ENCODE measurements at places on chromosomes 2 and 18.

- peak; percentile 42 for DNase-seq
Observed at GRCh38 chr18:54957996-54958395, 1.3 kb downstream of the CCDC68 start.

- DNase-seq: no peak
Observed at GRCh38 chr18:57433934-57434535, 1.1 kb upstream of the ONECUT2 start.

DNA sequence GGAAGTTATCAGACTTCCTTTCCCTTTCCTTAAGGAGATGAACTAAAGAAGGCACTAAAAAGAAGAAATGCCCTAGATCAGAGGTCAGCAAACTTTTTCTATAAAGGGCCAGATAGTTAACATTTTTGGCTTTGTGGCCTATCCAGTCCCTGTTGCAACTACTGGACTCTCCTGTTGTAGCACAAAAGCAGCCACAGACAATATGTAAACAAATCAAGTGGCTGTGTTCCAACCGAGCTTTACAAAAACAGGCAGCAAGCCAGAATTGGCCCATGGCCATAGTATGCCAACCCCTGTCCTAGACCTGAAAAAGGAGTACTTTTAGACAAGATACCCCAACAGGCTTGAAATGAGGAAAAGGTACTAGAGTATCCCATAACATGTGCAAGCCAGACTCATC, 10.9 kb downstream of the NHEJ1 start:
- no peak for DNase-seq

- no peak for DNase-seq
Observed at GRCh38 chr2:192948316-192948715, 753.6 kb upstream of the TMEFF2 start.

- peak; percentile 59 for DNase-seq
Observed at GRCh38 chr2:215973954-215974699, 39.2 kb downstream of the MREG start.

DNA sequence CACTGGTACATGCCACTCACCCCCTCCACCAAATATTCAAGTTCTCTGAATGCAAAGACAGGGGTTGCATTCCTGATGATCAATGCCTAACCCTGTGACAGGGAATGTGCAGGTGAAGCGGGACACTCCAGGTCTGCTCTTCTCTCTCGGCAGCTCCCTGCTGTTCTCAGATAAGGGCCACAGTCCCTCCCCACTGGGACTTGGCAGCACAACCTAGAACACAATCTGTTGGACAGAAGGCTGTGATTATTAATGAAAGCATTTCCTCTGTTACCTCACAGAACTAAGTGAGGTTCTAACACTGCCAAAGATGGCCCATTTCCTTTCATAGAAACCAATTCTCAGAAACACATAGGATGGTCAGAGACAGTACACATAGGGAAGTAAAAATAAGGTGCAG, 42.7 kb downstream of the VSNL1 start:
- DNase-seq: peak; percentile 10

- DNase-seq: peak; percentile 76
Observed at GRCh38 chr2:112048887-112049286, 6.2 kb upstream of the TMEM87B start.

DNA sequence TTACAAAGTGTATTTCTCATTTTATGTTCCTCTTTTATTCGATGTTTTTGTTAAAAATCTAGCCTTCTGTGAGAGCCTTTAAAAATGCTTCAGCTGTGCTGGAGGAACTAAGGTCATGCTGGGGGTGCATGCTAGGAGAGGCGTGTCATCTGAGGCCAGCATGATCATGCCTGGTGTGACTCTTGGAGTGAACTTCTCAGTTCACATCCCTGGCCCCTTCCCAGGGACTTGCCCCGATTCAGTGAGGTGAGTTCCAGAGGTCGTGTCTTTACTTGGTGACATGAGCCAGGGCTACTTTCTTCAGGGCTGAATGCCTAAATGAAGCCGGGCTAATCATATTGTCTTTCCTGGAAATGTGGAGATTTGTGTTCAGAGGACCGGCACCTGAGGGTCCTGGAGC, 264.9 kb downstream of the MREG start:
- DNase-seq: peak; percentile 62

DNA sequence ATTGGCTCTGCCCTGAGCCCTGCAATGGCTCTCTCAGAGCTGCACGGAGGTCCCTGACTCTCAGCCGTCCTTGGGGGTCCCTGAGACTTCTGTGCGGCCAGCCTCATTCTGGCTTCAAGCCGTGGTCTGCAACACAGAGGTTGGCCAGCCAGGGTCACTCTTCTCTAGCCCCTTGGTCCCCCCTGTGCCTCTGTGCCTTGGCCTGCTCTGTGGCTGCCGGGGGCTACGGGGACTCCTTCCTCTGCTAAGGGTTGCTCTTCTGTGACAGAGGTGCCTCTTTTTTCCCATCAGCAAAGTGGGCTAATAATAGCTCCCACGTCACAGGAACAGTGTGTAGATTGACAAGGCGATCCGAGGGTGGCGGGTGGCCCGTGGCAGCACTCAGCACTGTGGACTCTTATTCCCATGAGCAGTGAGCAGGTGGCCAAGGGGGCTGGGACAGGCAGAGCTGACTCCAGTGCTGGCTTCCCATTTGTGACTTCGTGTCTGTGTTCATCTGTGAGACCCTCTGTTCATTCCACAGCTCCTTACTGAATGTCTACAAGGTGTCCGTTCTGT, 19.4 kb downstream of the INHBB start:
- DNase-seq: no peak

DNA sequence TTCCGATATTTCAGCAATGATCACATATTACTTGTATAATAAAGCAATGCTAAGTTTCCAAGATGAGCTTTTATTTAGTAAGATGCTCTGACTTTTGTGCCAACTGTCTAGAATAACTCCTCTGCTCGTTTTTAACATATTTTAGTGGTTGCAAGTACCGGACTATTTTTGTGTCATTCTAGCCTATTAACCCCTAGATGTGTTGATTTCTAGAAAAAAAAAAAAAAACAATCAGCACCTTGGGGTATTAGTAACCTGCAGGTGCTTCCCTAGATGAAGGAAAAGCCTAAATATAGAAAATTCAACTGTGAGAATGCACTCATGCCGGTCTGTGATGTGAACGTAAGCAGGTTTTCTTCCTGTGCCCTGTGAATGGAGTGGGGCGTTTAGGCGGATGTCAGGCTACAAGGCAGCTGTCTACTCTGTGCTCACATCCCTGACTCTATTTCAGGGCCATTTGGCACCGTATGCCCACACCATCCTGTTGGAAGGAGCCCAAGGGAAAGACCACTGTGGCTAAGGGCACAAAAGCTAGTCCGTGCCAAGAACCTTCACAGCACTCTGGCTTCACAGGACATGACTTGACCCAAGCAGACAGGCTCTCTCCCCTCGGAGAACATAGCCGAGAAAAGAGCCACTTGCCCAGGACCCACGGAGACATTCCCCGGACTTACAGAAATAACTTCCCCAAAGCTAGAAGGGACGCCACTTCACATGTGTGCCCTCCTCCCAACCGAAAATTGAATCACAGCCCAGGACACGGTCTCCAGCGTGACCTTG, 60.9 kb upstream of the AGAP1 start:
- DNase-seq: no peak

GRCh38 chr18:3093624-3094337, 80.8 kb upstream of the LPIN2 start:
- no peak for DNase-seq

- DNase-seq: peak; percentile 44
Observed at GRCh38 chr2:199704358-199705238, 146.4 kb downstream of the FTCDNL1 start.

GRCh38 chr2:159136391-159136790, 150.1 kb downstream of the WDSUB1 start:
- no peak for DNase-seq

GRCh38 chr2:241349941-241350340, 6.1 kb upstream of the FARP2 start:
- DNase-seq: no peak

DNA sequence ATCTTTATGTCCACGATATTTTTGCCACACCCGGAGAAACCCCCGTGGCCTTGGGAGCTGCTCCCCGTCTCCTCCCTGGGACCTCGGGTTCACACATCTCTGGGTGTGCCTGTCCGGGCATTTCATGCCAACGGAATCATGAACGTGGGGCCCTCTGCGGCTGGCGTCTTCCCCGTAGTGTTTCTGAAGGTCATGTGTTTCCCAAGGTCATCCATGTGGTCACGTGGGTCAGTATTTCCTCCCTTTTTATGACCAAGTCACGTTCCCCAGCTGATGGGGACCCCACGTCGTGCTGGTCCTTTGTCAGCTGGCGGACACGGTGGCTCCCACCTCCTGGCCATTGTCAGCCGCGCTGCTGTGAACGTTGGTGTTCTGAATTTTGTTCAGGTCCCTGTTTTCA, 135.7 kb downstream of the NFATC1 start:
- no peak for DNase-seq

DNA sequence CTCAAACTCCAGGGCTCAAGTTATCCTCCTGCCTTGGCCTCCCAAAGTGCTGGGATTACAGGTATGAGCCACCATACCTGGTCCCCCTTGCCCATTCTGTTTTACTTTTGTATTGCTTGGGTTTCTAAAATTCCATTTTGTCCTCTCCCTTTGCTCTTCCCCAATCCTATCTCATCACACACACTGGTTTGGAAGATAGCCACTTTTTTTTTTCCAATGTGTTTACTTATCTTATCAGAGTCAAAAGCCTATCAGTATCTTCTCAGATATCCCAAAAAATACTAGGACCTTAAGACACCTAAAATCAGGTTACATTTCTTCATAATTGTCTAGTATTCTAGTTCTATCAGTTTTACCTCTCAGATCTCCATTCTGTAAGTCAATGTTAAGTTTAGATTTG, 56.1 kb downstream of the MSH2 start:
- DNase-seq: no peak

DNA sequence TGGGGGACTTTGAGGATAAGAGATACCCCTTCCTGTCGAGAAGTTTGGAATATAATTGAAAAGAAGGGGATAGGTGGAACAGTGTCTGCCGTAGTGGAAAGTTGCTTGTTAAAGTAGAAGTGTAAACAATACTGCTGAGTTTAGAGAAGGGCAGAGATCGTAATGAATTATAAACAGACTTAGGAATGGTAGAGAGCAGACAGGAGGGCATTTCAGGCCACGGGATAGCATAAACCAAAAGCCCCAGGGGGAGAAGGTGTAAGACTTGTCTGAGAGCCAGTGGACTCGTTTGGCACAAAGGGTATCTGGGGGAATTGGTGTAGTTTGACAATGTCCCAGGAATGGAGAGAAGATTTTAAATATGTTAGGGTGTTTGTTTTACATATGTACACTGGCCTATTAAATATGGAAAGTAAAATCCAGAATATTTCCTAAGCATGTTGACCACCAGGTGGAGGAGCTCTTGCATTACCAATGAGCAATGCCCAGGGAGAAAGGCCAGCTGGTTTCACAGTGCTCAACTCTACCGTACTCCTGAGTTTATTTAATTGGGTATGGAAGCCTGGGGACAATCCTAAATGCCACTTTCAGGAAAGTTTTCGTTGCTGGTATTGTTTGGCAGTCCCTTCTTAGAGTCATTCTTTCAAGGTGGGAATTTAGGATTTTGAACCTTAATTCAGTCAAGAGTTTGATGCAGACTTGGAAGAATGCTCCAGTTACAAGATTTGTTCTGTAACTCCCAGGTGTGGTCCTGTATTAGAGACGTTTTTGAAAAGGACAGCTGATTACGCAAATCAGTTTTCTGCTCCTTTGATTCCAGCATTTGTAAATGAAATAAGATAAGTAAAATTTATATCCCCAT, 7.5 kb downstream of the COPS8 start:
- peak; percentile 90 for DNase-seq

DNA sequence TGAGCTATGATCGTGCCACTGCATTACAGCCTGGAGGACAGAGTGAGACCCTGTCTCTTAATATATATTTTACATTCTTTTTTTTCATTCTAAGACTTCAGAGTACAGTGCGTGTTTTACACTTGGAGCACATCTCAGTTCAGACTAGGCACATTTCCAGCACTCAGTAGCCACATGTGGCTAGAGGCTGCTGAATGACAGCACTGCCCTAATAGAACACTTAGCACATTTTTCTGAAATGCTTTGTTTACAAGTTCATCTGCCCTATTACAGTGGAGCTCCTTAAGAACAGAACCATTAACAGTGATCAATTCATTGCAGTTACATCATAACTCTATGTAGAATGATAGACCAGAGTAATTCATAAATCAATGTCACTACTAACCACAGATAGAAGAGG, 138.1 kb downstream of the SUCLG1 start:
- no peak for DNase-seq

DNA sequence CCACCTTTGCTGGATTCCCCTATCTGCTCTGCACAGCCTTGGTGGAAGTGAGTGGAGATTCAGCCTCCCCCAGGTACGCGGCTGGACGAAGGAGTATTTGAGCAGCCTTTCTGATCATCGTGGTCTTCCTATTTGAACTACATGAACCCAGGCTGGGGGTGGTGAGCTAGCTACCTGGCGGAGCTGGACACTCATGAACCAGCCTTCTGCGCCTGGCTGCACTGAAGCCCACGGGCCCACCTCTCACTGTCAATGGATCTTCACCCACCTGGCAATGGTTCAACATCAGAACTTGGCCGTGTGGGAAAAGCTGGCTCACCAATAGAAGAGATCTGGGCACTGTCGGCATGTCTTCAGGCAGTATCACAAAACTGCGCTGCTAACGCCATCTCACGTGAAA, 35.4 kb downstream of the ANKMY1 start:
- no peak for DNase-seq

GRCh38 chr2:198371329-198371728, 566.9 kb downstream of the PLCL1 start:
- no peak for DNase-seq

GRCh38 chr2:210072922-210073509, 70.6 kb downstream of the RPE start:
- DNase-seq: peak; percentile 62

GRCh38 chr2:193482557-193482956, 1287.8 kb upstream of the TMEFF2 start:
- no peak for DNase-seq

DNA sequence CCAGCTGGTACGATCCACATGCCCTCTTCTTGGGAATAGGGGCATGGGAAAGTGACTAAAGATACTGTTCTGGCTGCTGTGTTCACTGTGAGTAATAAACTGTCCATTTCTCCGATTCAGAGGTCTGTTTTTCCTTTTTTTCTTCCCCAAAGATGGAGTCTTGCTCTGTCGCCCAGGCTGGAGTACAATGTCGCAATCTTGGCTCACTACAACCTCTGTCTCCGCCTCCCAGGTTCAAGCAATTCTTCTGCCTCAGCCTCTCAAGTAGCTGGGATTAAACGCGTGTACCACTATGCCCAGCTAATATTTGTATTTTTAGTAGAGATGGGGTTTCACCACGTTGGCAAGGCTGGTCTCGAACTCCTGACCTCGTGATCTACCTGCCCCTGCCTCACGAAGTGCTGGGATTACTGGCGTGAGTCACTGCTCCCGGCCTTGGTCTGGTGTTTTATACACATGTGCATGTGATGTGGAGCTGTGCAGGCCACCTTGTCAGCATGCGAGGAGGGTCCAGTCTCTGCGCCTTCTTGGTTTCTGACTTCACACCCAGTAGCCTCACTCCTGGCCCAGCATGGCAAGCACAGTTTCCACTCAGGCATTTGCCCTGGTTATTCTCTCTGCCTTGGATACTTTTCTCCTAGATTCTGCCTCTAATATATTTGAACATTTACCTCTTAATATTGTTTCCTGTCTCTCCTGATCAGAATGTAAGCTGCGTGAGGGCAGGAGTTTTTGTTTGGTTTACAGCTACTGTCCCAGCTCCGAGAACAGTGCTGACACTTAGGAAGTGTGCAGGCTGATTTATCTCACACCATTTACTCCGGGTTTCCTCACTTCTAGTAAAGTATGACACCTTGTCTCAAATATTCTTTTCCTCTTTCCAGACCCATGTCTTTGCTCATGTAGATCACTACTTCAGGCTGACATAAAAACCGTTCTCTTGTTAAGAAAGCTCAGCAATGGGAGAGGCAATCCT, 19.7 kb downstream of the PTPN18 start:
- DNase-seq: peak; percentile 40

- no peak for DNase-seq
Observed at GRCh38 chr2:88400037-88400767, 52.3 kb downstream of the FOXI3 start.
